NCI-H69 (cell line): ENCODE measurements at places on chromosomes 7 and 10.
A peak's percentile ranks its signal among the peaks of the same experiment; 100 is the strongest.

GRCh38 chr7:6489612-6490011 is 41.9 kb upstream of the DAGLB start:
- DNase-seq = peak; percentile 20

- no peak for DNase-seq
Observed at GRCh38 chr10:31341552-31341951, 22.5 kb downstream of the ZEB1 start.

GRCh38 chr7:151869109-151869428 is 7.8 kb downstream of the PRKAG2 start:
- DNase-seq = no peak

DNA sequence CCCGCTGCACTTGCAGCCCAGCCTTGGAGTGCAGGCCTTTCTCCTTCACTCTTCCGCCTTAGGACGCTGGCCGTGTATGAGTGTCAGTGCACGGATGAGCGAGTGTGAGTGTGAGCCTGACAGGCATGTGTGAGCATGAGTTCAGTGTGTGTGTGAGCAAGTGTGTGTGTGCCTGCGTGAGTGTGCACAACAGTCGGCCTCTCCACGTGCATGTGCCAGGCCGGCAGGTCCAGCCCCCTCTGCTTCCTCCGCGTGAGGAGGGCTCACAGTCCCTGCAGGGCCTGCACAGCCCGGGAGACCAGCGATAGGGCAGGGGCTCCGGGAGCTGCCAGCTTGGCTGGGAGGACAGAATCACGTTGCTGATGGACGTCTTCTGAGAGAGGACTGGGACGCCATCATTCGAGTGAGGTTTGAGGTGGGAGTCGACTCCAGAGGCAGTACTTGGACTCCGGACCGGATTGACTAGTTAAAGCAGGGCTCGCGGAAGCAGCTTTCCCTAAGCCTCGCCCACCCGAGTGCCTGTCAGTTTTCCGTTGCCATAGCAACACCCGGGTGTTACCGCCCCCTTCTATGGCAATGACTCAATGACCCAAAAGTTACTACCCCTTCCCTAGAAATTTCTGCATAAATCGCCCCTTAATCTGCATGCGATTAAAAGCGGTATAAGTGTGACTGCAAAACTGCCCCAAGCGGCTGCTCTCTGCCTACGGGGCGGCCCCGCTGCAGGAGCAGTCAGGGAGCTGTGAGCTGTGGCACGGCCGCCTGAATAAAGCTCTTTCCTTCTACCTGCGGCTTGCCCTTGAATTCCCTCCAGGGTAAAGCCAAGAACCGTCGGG is 19.6 kb upstream of the CFAP46 start:
- no peak for DNase-seq

- no peak for DNase-seq
Observed at GRCh38 chr7:150329331-150330120, 6.2 kb upstream of the ACTR3C start.

GRCh38 chr7:46206476-46207060 is 285.5 kb upstream of the IGFBP3 start:
- DNase-seq = no peak

- DNase-seq = peak; percentile 76
Observed at GRCh38 chr7:27745064-27745583, 5.2 kb downstream of the TAX1BP1 start.

DNA sequence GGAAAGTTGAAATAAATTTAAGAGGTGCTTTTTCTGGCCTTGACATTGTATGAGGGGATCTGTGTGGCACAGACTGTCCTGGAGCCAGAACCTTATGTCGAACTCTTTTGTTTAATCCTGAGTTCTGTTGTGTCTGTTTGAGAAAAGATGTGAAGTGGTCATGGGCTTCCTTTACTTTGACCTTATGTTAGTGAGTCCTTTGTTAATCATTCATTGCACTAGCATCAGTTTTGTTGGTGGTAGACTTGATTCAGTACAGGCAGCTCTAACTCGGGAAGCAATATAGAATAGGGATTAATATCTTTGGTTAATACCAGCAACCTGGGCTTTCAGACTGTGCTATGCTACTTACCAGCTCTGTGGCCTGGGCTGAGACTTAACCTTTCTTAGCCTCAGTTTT is 123.9 kb upstream of the FZD1 start:
- no peak for DNase-seq

DNA sequence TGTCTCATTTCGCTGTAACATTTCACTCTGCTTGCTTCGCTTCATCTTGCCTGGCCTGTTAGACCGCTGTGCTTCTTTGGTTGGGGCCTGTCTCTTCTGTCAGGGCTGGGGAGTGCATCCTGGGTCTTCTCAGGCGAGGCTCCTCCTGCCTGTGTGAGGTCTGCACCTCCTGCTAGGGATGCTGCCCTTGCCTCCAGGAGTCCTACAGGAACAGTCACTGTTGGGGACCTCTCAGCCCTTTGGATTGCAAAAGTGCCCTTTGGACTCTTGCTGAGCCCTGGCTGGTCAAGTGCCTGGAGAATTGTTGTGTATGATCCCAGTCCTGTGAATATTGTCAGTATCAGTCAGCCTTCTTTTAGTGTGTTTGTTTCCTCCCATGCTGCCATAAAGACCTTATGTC is 84.1 kb downstream of the MDFIC start:
- peak; percentile 79 for DNase-seq

GRCh38 chr10:49568235-49568634 is 29.3 kb upstream of the ERCC6 start:
- DNase-seq = no peak

- DNase-seq = no peak
Observed at GRCh38 chr7:95340491-95340890, 16.2 kb upstream of the PON1 start.
